ENCODE measurements at places on chromosomes 5 and 9. TPM values are rescaled to one million over a fixed set of nuclear protein-coding genes. Genes with fewer than 3 reads are reported as not detected.

- DNase-seq: no peak
- no peaks in the 10 kb centered on the region for H3K36me3 ChIP-seq
- H3K4me1 ChIP-seq: no peaks in the 10 kb centered on the region
Measured at GRCh38 chr9:105608721-105609598, 51.0 kb downstream of the FKTN start.

DNA sequence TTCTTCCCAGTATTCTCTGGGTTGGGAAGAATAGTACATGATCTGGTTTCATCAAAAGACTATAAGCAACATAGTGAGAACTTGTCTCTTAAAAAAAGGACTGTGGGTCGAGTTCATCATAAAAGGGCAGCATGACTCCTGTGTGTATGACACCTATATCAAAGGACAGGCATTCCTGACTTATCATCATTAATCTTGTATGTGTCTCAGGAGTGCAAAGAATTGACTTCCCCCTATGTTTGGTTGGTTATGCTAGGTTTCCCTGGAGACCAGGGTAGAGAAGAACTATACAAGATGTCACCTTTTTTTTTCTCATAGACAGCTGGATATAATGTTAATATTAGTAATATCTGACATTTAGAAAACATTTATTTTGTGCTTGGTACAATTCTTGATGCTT lies 173.1 kb upstream of the ANKRD55 start:
- H3K27ac ChIP-seq: no peak overlapping the region
- H3K36me3 ChIP-seq: no peaks in the 10 kb centered on the region
- no peak for DNase-seq
- H3K4me1 ChIP-seq: peaks cover 12% of the 10 kb centered on the region
- H3K4me3 ChIP-seq: no peak overlapping the region

GRCh38 chr9:129351058-129351641 lies 173.1 kb upstream of the IER5L start:
- no peaks in the 10 kb centered on the region for H3K27me3 ChIP-seq
- H3K4me1 ChIP-seq: peaks cover 24% of the 10 kb centered on the region
- no peak for DNase-seq

DNA sequence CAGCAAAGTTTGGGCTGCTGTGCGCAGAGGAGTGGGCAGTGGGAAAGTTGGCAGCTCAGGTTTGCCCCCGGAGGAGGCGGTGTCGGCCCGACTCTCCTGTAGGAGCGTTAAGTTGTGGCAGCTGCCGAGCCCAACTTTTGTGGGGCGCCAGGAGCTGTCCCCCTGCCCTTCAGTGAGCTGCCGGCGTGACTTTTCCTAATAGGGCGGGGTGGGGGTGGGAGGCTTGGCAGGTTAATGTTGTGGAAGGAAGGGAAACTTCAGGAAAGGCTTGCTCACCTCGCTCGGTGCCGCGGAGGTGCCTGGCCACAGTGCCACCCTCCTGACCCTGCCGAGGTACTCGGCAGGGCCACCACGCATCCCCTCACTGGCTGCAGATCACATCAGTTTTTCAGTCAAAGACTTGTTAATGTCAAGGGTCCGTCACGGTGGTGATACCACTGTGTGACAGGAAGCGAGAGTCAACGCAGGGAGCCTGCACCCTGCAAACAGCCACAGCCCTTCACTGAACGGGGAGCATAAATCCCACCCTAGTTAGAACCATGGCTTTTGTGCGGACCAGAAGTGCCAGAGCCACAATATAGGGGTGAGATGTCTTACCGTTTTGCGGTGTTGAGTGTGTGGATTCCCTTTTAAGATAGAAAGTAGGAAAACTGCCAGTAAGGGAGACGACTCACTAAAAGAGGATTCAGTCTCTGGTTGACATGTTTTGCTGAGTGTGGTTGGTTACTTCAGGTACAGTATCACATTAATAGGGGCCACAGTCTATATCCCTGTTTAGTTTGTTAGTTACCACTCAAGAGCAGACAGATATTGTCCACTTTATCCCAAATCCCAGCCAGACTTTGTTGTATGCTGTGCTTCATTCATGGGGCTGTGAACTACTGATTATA lies 796 bp downstream of the LNPEP start:
- H3K27ac ChIP-seq: peak overlapping the region; percentile 95
- no peaks in the 10 kb centered on the region for H3K36me3 ChIP-seq
- H3K4me1 ChIP-seq: peaks cover 49% of the 10 kb centered on the region
- no peaks in the 10 kb centered on the region for H3K27me3 ChIP-seq
- DNase-seq: no peak

GRCh38 chr9:33272061-33272460 lies 7.2 kb downstream of the CHMP5 start:
- no peak overlapping the region for H3K4me3 ChIP-seq
- no peak for DNase-seq
- H3K27ac ChIP-seq: no peak overlapping the region
- no peaks in the 10 kb centered on the region for H3K4me1 ChIP-seq
- H3K27me3 ChIP-seq: no peaks in the 10 kb centered on the region
- peaks cover 63% of the 10 kb centered on the region for H3K36me3 ChIP-seq

DNA sequence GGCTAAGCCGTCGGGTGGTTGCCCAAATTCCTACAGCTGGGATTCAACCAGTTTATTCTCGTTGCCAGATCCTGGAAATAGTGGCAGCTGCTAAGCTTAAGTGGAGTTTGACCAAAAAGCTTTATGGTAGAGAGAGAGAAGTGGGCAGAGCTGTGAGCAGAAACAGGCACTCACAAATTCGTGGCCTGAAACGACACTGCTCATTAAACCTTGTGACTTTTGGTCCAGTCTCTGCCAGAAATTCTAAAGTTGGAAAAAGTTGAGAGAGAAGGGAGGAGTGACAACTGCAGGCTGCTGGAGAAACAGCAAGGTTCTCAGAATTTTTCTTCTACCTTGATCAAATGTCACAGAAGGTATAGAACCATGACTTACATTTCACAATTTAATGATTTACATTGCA lies 131.5 kb downstream of the MTX3 start:
- no peak for DNase-seq
- no peaks in the 10 kb centered on the region for H3K27me3 ChIP-seq
- H3K4me1 ChIP-seq: no peaks in the 10 kb centered on the region
- H3K27ac ChIP-seq: no peak overlapping the region
- no peak overlapping the region for H3K4me3 ChIP-seq

- no peaks in the 10 kb centered on the region for H3K36me3 ChIP-seq
- H3K27ac ChIP-seq: no peak overlapping the region
Measured at GRCh38 chr5:40430101-40430710, 249.5 kb upstream of the PTGER4 start.

DNA sequence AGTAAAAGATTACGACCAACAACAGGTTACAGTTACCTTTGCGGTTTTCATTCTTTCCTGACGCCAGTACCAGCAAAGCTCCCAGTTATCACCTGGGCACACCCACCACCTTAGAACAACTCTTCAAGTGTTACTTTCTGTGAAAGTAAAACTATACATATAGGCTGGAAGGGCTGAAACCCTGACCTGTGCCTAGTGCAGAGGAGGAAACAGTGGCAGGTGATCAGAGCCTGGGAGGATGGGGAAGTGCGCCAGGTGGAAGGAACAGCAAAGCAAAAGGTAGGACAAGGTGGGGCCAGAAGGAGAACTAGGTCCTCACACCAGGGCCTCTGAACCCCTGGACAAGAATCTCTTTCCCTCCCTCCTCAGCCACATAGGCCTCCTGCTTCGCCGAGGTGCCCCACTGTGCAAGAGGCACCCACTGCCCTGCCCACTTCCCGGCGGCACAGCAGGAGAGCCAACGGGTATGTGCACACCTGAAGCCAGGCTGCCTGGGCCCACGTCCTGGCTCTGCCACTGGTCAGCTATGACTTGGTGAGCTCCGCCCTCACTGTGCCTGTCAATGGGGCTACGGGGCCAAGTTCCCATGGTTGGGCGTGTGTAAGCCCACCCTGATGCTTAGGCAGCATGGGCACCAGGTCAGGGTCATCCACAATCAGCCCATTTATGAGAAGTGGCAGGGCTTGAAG lies 26.9 kb downstream of the BICD2 start:
- no peaks in the 10 kb centered on the region for H3K36me3 ChIP-seq
- H3K4me3 ChIP-seq: no peak overlapping the region
- peaks cover 17% of the 10 kb centered on the region for H3K4me1 ChIP-seq
- H3K27me3 ChIP-seq: no peaks in the 10 kb centered on the region
- no peak overlapping the region for H3K27ac ChIP-seq

GRCh38 chr9:93452710-93453046 lies 703 bp downstream of the FAM120AOS start:
- H3K27ac ChIP-seq: peak overlapping the region; percentile 79
- peaks cover 7% of the 10 kb centered on the region for H3K36me3 ChIP-seq
- DNase-seq: no peak
- H3K4me1 ChIP-seq: peaks cover 34% of the 10 kb centered on the region
- H3K27me3 ChIP-seq: no peaks in the 10 kb centered on the region

GRCh38 chr9:122134822-122135528 lies 24.6 kb downstream of the NDUFA8 start:
- no peak overlapping the region for H3K4me3 ChIP-seq
- DNase-seq: no peak
- H3K36me3 ChIP-seq: no peaks in the 10 kb centered on the region
- H3K4me1 ChIP-seq: peaks cover 6% of the 10 kb centered on the region

GRCh38 chr5:93461756-93462155 lies 119.3 kb downstream of the NR2F1-AS1 start:
- H3K4me1 ChIP-seq: no peaks in the 10 kb centered on the region
- no peaks in the 10 kb centered on the region for H3K36me3 ChIP-seq
- no peak overlapping the region for H3K27ac ChIP-seq
- no peak for DNase-seq
- no peak overlapping the region for H3K4me3 ChIP-seq
- H3K27me3 ChIP-seq: no peaks in the 10 kb centered on the region

GRCh38 chr9:129282731-129283211 lies 104.7 kb upstream of the IER5L start:
- H3K4me1 ChIP-seq: no peaks in the 10 kb centered on the region
- peak overlapping the region; percentile 64 for H3K4me3 ChIP-seq
- no peaks in the 10 kb centered on the region for H3K27me3 ChIP-seq
- H3K27ac ChIP-seq: no peak overlapping the region
- DNase-seq: no peak

- H3K4me3 ChIP-seq: no peak overlapping the region
- no peaks in the 10 kb centered on the region for H3K27me3 ChIP-seq
- no peak overlapping the region for H3K27ac ChIP-seq
- no peak for DNase-seq
- no peaks in the 10 kb centered on the region for H3K36me3 ChIP-seq
- no peaks in the 10 kb centered on the region for H3K4me1 ChIP-seq
Measured at GRCh38 chr5:22986281-22986680, 133.1 kb upstream of the CDH12 start.

DNA sequence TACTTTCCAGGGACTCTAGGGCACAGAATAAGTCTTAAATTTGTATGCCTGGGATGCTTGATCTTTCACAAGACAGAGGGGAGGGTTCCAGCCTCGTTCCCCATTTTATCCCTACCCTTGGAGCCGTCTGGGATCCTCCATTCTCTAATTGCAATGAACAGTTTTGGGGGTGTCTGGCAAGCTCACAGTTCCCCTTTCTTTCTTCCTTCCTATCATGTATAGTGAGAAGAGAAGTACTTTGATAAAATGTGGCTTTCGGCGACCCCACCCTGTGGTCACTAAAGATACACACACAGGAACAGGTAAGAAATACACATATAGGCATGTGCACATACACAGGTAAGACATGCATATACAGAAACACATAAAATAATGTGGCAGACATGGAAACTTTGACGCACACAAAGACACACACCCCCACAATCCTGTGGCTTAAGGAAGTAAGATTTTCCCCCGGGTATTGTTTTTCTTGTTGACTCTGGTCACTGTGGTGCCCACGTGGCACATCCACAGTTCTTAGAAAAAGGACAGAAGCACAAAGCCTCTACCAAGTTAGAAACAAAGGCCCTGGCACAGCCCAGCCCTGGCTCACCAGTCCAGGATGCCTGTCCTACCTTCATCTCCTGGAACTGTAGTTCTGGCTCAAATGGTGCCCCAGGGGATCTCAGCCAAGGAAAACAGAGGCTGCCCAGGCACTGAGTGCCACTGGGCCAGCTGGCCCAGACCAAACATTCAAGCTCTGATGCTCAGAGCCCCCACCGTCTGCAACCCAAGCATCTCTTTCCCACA lies 6.3 kb upstream of the SMU1 start:
- peak overlapping the region; percentile 54 for H3K27ac ChIP-seq
- peaks cover 18% of the 10 kb centered on the region for H3K4me1 ChIP-seq
- H3K36me3 ChIP-seq: no peaks in the 10 kb centered on the region
- H3K27me3 ChIP-seq: no peaks in the 10 kb centered on the region

DNA sequence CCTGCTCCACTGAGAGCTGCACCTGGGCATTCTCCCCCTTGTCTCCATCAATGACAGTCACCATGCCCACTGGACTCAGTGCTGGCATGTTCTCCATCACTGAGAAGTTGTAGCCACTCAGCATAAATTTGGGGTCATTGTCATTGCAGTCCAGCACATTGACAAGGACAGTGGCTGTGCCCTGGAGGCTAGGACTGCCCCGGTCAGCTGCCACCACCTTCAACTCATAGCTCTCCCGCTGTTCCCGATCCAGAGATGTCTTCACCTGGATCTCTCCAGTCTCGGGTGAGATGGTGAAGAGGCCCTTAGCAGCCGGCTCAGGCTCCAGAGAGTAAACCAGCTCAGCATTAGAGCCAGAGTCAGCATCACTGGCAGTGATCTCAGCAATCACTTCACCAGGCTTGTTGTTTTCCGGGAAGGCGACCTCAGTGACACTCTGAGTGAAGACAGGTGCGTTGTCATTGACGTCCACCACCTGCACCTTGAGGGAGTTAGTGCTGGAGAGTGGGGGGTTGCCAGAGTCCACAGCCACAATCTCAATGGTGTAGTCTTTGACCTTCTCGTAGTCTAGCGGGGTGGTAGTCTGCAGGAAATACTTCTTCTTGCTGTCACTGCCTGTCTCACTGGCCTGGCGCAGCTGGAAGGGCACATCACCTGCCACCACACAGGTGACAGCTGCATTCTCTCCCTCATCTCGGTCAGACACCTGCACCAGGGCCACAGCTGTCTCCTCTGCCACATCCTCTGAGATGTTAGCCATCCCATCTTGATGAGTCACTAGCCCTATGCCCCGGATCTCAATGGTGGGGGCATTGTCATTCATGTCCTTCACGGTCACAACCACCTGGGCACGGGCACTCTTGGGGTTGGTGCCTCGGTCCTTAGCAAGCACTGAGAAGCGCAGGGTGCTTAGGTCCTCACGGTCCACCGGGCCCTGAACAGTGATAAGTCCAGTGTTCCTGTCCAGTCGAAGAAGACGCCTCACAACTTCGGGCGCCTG lies 13.5 kb downstream of the PCDH1 start:
- H3K36me3 ChIP-seq: no peaks in the 10 kb centered on the region
- no peak for DNase-seq
- no peak overlapping the region for H3K4me3 ChIP-seq
- H3K4me1 ChIP-seq: no peaks in the 10 kb centered on the region
- H3K27me3 ChIP-seq: no peaks in the 10 kb centered on the region
- H3K27ac ChIP-seq: no peak overlapping the region

DNA sequence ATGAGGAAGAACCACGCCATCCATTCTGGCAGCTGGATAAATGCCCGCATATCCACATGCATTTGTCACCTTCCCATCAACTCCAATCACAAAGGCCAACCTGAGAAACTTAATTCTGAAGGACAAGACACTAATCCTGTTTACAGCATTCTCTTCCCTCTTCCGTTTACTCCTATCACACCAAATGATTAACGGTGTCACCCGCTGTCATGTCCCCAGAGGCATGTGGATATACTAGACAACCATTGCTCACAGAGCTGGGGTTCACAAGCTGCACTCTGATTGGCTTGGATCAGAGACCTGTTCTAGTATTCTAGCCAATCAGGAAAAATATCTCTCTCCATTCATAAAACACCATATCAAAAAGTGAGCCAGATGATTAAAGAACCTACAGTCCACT lies 3.6 kb downstream of the MACROH2A1 start:
- H3K27ac ChIP-seq: no peak overlapping the region
- DNase-seq: no peak
- H3K4me3 ChIP-seq: no peak overlapping the region
- H3K27me3 ChIP-seq: no peaks in the 10 kb centered on the region

The ZNF462 gene
- 9.6 TPM for total RNA-seq

The BRD9 gene
- 54.5 TPM for total RNA-seq

The TAS2R1 gene
- total RNA-seq: not detected

The SPINK13 gene
- not detected for total RNA-seq

The LMX1B gene
- total RNA-seq: not detected

Measured in thoracic aorta (tissue), 2 donors.